Stimulated activated CD4-positive, alpha-beta T cell treated with anti-CD3 and anti-CD28 coated beads, Interleukin-12 subunit alpha, Interleukin-12 subunit beta, amount 100 ng/mL, for 4 hours (primary cell): ENCODE measurements at places on chromosomes 7 and 10.
A peak's percentile ranks its signal among the peaks of the same experiment; 100 is the strongest.

- DNase-seq: no peak
Observed at GRCh38 chr7:105764506-105764905, 111.9 kb downstream of the ATXN7L1 start.

DNA sequence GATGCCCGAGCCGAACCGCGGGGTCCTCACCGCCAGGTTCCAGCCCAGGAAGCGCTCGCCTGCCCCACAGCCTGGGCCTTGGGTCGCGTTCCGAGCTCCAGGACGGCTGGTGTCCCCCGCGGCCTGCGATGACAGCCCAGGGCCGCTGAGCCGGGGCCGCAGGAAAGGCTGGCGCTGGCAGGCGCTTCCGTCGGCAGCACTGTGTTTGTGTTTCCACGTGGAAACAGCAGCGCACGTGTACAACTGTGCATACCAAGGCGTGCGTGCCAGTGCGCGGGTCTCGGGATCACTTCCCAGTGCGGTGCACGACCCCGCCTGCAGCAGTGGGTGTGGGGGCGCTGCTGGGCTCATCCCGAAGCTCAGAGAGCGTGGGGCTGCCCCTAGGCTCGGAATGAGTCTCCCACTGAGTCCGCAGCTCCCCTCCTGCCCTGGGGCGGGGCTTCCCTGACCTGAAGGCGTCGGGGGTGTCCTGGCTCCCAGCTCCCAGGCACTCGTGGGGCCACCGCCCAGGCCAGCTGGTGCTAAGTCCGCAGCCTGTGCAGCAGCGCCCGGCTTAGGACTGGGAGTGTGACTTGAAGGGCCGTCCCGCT lies 17.2 kb downstream of the AP5Z1 start:
- peak; percentile 20 for DNase-seq

GRCh38 chr10:93897070-93897780 lies 3.4 kb downstream of the SLC35G1 start:
- no peak for DNase-seq

- DNase-seq: no peak
Observed at GRCh38 chr7:8500286-8500685, 66.9 kb downstream of the NXPH1 start.

- DNase-seq: no peak
Observed at GRCh38 chr7:135802697-135803096, 54.1 kb upstream of the FAM180A start.

GRCh38 chr7:69358163-69358821 lies 240.0 kb upstream of the AUTS2 start:
- DNase-seq: no peak

GRCh38 chr7:111067682-111068081 lies 23.2 kb upstream of the LRRN3 start:
- no peak for DNase-seq

- no peak for DNase-seq
Observed at GRCh38 chr7:35249537-35249907, 4.4 kb downstream of the TBX20 start.

DNA sequence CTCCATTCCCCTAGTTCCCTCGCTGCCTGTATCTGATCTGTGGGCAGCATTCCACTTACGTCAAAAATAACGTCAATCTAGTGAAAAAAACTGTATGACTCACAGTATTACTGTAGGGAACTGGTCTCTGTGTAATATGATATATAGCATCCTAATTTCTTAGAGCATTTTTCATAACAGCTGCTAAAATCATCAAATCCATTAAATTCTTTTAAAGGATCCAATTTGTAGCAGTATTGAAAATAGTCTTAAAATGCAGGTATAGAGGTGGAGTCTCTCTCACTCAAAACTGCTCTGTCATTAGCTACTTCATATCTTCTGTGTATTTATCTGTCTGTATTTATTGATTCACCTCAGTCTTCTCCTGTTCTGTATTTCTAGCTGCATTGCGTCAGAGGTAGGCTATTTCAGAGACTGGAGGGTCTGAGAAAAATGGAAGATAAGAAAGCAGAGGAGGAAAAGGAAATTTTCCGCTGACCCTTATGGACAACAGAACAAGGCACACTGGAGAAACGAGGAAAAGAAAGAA lies 59.9 kb downstream of the PON1 start:
- no peak for DNase-seq

DNA sequence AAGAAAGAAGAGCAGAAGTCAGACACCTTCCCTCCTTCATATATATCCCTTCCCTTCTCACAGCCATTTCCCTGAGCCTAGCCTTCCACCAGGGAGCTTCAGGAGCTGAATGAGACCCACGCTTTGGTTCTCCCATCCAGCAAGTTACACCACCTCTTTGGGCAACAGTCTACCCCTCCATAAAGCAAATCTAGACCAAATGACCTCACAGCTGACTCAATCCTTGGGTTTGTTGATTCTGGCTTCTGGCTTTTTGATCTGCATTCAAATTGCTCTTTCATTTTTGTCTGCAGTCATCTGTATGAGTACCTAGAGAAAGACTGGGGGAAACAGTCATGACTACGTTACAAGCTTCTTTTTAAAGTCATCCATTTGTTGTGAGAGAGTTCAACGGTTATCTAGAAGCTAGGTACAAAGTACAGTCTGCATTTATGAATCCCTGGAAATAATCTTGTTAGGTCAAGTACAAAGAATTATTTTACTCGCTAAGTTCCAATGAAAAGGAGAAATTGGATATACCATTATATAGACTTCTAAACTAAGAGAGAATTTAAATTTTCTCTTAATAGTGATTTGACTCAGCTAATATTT lies 86.3 kb downstream of the RAB11FIP2 start:
- DNase-seq: no peak

GRCh38 chr10:132972149-132972985 lies 30.0 kb upstream of the CFAP46 start:
- no peak for DNase-seq
